ENCODE measurements at places on chromosomes 5 and 9.

GRCh38 chr9:123028973-123029372 is 4.5 kb upstream of the GPR21 start:
- DNase-seq: no peak

GRCh38 chr9:129176701-129177442 is 1.2 kb downstream of the IER5L start:
- peak; percentile 55 for DNase-seq

DNA sequence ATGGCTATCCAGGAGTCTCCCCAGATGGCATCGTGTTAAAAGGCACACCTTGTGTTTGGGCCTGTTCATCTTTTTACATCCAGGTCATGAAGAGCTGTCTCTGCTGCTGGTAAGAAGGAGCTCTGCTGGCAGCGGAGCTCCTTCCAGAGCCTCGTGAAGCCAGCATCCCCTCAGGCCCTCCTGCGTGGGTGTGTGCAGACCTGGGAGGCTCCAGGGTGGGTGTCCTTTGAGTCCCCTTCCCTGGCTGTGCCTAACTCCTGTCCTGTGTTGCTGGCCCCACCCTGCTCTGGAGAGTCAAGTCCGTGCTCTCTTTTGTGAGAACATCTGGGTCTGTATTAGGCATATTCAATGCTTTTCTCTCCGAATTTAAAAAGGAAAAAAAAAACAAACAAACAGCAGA is 149.6 kb upstream of the IRX2 start:
- DNase-seq: no peak

- no peak for DNase-seq
These were observed 209.9 kb upstream of the VLDLR start for GRCh38 chr9:2411459-2412215.

- DNase-seq: peak; percentile 67
These were observed 8.3 kb downstream of the OTP start for GRCh38 chr5:77630114-77630680.

DNA sequence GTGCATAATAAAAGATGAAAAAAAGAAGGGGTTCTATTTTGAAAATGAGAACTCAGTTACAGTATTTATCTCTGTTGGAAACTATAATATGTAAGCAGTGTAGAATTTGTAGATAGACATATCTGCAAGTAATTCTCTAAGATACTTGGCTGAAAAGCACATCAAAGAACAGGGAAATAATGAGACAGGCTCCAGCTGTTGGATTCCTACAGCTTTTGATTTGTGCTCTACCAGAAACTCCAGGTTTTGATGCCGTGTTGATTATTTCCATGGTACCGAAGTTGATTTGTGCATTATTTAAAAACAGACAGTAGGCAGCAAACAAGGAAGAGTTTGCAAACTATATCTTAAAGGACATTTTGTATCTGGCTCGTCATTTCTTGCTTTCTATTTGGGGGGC is 2098.7 kb upstream of the WWC1 start:
- no peak for DNase-seq

- DNase-seq: no peak
These were observed 8.4 kb upstream of the SLC45A2 start for GRCh38 chr5:33992864-33993263.

DNA sequence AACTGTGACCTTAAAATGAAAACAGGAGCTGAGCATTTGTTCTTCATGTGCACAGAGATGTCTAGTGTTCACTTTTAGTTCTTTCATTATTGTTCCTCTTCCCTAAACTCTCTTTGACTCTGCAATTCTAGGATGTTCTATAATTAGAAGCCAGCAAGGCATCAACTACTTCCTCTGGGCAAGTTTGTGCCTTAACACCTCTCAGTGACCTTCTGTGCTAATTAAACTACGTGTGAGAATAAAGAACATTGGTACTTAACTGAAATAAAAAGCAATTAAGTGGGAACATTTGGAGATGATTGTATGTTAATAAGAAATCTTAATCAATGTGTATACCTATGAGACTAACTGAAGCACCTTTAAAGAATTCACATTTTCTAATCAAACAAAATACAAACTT is 242.8 kb downstream of the RASEF start:
- DNase-seq: no peak

DNA sequence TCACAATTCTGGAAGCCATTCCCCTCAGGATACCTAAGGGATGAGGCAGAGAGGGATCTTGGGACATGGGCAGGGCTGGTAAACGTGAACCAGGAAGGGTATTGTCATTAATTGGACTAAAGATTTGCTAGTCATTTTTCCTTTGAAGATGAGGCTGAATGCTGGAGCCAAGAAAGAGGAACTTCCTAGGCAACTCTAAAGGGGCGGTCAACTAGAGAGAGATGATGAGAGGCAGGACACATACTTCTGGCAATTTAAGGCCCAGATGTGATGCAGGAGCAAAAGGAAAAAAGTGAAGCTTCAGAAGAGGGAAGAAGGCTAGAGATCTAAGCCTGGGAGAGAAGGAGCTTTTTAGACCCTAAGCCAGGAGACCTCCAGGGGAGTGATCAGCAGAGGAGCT is 5.6 kb downstream of the GBA2 start:
- no peak for DNase-seq

- no peak for DNase-seq
These were observed 135.9 kb downstream of the ZSWIM6 start for GRCh38 chr5:61467766-61468482.

DNA sequence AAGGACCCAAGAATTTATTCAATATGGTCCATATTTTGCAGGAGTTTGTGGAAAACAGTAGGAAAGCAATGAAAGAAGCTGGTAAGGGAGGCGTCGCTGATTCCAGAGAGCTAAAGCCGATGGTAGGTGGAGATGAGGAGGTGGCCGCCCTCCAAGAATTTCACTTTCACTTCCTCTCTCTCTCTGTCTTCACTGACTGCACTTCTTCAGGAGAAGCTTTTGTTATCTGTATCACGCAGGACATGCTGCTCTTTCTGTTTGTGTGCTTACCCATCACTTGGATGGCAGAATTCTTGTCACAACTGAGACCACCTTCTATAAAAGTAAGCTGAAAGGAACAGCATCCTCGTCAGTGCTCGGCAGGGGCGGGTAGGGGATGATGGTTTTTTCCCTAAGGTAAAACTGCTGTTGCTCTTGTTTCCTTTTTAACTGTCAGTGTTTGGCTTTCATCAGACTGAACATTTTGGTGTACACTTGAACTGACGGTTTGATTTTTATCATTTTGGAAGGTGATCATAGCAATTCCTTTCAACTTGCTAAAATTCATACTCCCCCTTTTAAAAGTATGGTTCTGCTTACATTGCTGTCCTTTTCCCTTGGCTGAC is 62.4 kb upstream of the FSD1L start:
- peak; percentile 35 for DNase-seq

DNA sequence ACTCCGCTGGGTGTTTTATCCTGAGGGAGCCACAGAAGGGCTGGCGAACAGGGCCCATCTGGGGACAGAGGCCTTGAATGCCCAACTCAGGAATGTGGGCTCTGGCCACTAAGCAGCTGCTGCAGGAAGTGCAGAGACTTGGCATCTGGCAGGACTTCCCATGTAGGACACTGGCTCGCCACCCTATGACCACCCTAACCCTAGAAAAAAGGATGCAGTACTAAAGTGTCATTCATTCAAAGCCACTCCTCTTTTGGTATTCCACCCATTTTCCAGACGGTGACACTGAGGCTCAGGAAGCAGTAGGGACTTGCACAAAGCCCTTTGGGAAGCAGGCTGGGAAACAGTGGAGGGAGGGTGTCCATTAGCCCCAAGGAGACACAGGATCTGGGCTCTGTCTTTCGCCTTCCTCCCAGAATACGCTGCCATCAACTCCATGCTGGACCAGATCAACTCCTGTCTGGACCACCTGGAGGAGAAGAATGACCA is 3.0 kb downstream of the BBLN start:
- DNase-seq: no peak

- DNase-seq: no peak
These were observed 524.4 kb downstream of the PRR16 start for GRCh38 chr5:120988491-120988890.

DNA sequence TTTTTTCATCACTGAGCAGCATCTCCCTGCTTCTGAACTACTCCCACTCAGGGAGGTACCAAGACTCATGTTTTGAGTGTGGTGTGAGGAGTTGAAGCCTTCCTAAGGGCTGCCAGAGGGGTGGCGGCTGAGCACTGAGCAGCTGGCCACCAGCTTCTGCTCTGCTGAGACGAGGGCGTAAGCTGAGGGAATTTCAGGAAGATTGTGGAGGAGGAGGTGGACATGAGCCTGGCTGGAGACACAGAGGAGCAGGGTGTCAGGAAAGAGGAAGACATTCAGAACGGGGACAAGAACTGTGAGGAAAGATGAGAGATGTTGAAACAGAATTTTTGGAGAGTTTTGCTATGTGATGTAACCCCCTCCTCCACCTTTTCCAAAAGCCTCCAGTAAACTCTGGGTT is 7.8 kb downstream of the LCP2 start:
- DNase-seq: no peak

- no peak for DNase-seq
These were observed 1.9 kb downstream of the C6 start for GRCh38 chr5:41211417-41211816.

DNA sequence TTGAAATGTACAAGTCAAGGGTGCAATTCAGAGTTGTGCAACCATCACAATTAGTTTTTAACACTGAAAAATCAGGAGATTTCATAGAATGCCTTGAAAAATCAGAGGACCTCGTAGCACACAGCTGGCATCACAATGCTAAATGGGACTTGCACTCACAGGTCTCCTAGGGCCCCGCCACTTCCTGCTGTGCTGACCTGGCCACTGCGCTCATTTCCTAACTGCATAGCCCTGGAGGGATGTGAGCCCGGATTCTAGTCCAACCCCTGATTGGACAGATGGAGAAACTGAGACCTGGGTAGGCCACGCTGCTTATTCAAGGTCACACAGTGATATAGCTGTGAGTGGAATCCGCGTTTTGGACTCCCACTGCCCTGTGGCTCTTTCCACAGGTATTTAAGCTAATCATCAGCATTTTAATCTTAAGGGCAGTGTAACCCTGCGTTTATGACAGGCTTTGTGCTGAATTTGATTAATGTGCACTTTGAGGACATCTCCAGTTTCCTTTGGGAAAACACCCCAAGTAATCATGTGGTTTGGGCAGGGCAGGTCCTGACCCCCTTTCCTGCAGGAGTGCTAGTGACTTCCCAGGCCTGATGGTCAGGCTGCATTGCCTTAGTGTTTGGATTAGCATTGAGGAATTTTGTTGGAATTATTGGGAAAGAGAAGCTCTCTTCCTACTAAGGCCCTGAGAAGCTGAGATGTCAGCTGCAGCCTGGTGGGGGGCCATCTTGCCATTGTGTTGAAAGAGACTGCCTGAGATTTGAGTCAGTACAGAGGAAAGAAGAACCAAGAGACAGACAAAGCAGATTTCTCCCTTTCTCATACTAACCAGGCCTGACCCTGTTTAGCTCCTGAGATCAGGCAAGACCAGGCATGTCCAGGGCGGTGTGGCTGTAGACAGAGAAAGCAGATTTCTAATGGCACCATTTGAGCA is 36.2 kb downstream of the STC2 start:
- no peak for DNase-seq

DNA sequence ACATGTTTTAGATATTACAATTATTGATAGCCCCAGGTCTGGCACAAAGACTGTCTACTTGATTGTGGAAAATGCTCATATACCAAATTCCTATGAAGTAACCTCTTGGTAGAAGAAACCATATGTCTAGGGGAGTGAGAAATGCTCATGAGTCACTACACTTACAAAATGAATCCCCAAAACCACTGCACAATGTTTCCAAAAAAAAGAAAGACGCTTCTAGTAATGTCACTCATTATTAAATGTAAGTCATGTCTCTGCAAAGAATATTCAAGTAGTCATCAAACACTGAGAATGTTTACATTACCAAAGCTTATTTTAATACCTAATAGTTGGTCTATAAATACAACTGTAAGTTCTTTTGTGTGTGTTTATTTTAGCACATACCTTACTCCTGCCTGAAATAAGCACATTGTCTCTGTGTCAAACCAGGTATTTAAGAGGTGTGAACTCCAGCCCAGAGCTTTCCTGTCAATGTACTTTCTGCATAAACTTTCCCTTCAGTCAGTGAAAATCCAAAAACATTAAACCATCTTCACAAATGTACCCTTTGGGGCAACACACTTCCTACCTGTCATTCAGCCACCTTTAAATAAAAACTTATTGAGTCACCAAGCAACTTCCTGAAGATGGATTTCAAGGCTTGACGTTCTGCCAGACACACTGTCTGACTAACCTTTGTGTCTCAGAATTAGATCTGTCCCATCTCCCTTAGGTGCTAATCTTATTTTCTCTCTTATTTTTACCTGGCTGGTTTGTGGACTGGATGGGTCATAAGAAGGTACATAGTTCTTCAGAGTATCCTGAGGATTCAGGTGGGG is 194.0 kb downstream of the NFIB start:
- no peak for DNase-seq

GRCh38 chr5:69498384-69498783 is 5.8 kb downstream of the OCLN start:
- no peak for DNase-seq

DNA sequence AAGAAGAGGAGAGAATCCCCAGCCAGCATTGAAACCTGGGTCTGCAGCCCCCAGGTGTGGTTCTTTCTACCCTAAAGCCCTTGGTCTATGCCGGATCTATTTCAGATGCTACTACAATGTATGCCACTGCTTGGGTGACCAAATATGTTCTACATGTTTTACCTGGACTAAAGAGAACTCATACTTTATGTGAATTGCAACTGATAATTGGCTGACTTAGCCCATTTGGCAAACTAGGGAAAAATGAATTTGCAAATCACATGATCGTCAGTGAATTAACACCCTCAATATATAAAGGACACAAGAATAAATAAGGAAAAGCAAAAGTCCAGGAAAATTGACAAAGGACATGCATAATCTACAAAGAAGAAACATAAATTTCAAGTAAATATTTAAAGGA is 308.8 kb upstream of the IRX2 start:
- no peak for DNase-seq

DNA sequence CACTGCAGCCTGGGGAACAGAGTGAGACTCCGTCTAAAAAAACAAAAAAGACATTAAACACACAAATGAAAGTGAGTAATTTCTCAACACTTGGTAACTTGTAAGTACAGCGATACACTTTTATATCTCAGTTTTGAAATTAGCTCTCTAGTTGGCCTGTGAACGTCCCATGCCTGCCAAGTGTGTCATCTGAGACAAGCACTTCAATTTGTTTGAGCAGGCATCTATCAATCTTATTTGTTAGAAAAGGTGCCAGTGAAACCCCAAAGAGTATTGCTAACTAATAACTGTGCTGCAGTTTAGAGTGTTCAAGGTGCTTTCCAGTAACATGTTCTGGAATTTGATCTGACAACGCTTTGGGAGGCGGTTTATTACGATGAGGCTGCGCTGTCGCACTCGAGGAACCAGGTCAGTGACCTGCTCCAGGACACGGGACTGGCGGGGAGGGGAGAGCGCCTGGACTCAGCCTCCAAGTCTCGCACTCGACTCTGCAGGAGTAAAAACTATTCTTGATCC is 1.1 kb upstream of the SPIN1 start:
- DNase-seq: no peak

- no peak for DNase-seq
These were observed 381.1 kb downstream of the MAN2A1 start for GRCh38 chr5:110070836-110071235.
